Caki2 (cell line): ENCODE measurements at places on chromosomes 11 and 22. TPM values are rescaled to one million over a fixed set of nuclear protein-coding genes. Genes with fewer than 3 reads are reported as not detected.

The TRPM5 gene
- not detected in 2 replicates for total RNA-seq

The IL10RA gene
- total RNA-seq = not detected in 2 replicates

The SNX32 gene
- total RNA-seq = not detected in 2 replicates

The BLID gene
- total RNA-seq = not detected in 2 replicates

The ADAMTS8 gene
- 0.12 and 0.74 TPM in 2 replicates for total RNA-seq

The CXCR5 gene
- not detected in 2 replicates for total RNA-seq

The RAG1 gene
- total RNA-seq = 0.41 TPM in 1 of 2 replicates, not detected in the other

The CDHR5 gene
- not detected in 2 replicates for total RNA-seq

The PAMR1 gene
- total RNA-seq = not detected in 2 replicates

The DPP3 gene
- total RNA-seq = 59.9 and 102 TPM in 2 replicates

The CASP5 gene
- not detected in 2 replicates for total RNA-seq

The PGA5 gene
- not detected in 2 replicates for total RNA-seq

The VPREB1 gene
- not detected in 2 replicates for total RNA-seq

The OR4X2 gene
- total RNA-seq = not detected in 2 replicates

The CDON gene
- 2.2 TPM in 2 replicates for total RNA-seq

DNA sequence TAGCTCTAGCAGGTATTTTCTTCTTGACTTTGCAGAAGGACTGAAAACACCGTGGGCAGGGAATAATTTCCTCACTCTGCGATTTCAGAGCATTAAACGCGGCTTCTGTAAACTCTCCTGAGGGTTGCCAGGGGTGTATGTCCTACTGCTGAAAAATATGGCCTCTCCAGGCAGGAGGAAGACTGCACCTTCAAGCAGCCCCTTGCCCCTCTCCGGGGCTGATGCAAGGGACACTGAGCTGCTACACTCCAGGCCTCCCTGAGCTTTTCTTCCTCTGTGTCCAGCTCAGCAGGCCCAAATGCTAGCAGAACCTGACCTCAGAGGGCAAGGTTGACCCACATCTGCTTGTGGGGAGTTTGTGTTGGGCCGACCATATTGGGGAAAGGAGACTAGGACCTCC lies 2.2 kb downstream of the CD6 start:
- no peak for DNase-seq

- no peak for DNase-seq
Measured at GRCh38 chr11:73945396-73945795, 5.4 kb upstream of the DNAJB13 start.

DNA sequence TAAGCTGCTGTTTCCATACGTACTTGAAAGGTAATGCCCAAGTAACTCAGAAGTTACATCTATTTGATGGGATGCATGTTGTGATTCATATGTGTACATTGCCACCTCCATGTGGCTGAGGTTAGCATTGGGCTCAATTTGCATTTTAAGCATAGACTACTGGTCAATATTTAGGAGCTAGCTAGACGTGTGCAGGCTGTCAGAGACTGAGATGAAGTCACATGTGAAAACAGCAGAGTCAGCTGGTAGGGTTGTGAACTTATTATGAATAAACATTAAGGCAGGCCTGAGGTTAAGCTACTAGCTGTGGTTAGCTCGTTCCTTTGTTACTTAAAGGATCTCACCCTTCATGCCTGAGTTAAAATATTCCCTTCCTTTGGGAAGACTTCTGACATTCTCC lies 114.5 kb upstream of the MTNR1B start:
- no peak for DNase-seq

GRCh38 chr22:20046730-20047129 lies 25.8 kb downstream of the TANGO2 start:
- DNase-seq = no peak

- no peak for DNase-seq
Measured at GRCh38 chr22:33831207-33831606, 89.1 kb downstream of the LARGE1 start.

- DNase-seq = no peak
Measured at GRCh38 chr11:4022669-4023068, 71.9 kb upstream of the RRM1 start.

- no peak for DNase-seq
Measured at GRCh38 chr11:134890446-134890845, 478.4 kb upstream of the B3GAT1 start.

DNA sequence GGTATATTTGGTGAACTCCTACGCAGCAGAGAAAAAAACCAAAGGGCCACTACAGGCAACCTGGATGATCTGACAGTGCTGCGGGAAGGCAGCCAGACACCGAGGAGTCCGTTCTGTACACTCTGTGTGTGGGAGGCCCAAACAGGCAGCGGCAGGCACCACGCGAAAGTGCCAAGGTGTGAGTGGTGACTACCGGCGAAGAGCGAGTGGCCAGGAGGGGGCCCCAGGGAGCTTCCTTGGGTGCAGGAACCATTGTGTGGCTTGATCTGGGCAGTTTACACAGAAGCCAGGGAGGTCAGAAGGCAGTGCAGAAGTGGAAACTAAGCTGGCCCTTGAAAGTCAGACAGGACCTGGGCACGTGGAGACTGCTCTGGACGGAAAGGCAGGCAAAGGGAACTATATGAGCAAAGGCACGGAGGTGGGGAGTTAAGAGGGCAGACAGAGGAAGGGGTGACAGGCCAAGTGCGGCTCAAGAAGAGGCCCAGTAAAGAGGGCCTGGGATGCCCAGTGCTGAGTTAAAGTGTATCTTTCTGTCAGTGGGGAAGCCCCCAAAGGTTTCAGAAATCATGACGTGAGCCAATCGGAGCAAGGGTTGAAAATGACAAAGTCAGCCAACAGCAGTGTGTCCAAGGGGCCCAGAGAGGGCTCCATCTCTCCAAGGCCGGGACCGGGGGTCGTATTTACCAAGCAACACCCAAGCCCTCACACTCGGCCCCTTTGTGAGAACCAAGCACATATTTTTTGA lies 10.6 kb downstream of the TMEM184B start:
- no peak for DNase-seq

DNA sequence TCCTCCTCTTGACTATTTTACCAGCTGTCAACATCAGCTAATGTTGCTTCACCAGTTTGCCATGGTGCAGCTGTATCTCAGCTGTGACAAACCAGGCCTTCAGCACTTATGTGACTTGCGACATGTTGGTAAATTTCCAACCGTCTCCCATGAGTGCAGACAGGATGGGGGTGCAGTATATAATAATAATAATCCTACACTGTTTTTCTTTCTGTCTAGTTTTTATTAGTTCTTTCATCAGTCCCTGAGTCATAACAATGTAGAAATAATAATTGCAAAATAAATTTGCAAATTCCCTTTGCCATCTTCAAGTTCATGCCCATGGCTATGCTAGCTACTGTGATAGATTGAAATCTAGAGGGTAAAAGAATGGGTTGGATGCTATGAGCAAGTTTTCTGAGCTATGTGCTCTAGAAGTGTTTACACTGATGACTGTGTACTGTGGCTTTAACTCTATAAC lies 4.9 kb downstream of the MMP13 start:
- no peak for DNase-seq

DNA sequence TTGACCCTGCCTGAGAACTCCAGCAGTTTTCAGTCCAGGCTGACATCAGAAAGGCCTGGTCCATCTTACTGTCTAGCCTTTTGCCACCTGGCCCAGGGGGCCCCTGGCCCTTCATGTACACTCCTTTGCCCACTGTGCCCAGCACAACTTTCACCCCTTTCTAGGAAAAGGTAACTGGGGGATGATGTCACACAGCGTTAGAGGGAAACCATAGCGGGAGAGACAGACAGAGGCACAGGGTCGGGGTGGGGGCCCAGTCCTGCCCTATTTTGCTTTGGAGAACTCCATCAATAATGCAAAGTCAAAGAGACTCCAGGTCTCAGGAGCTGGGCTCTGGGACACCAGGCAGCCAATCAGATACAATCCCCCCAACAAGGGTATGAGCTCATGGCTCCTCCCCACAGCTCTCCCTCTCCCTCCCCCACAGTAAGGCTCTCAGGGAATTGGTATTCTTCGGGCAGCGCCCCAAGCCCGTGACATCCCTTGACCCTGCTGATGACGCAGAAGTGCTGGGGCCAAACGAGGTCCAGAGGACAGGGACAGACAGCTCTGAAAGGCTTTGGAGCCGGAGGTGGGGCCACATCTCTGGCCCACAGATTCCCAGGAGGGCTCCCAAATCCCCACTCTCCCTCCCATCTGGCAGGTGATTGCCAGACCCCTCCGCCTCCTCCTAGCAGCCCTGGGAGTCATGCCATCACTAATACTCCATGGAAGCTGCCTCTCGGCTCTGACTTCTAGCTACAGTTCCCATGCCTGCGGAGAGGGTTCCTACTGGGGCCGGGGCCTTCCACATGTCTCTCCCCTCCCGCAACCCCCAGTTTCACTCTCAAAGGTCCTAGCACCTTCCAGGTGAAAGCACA lies 5.9 kb downstream of the USP2 start:
- no peak for DNase-seq

GRCh38 chr22:49155770-49156580 lies 671.7 kb downstream of the BRD1 start:
- DNase-seq = no peak

DNA sequence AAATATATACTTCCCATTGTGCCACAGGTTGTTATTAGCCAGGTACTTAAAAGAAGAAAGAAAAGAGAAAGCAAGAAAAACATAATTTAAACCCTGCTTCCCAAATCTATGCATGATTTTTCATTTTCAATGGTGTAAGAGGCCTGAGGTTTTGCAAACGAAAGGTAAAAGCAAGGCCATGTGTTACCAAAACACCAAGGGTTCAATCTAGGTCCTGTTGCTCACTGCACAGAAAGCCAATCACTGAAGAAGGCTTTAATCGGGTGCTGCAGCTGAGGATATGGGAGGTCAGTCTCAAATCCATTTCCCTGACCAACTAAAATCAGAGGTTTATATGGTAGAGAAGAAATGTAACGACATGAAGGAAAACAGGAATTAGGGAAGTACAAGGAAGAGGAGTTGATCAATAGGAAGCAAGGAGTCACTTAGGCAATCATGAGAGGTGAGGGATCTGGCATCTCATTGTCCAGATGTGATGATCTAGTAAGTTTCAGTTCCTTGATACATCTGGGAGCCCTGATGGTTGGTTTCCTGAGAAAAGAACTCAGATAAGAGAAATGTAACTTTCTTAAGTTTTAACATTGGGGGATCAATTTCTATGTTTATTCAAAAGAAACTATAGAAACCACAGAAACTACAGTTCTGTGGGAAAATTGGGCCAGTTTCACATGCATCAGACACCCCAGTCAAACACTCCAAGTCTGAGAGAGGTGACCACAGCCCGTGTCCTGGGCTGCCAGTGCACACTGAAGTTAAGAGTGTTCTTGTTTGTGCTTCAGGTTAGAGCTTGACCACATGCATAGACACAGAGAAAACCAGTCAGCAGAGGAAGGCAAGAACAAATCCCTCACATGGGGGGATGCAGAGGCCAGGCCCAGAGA lies 18.1 kb upstream of the DKK3 start:
- no peak for DNase-seq

DNA sequence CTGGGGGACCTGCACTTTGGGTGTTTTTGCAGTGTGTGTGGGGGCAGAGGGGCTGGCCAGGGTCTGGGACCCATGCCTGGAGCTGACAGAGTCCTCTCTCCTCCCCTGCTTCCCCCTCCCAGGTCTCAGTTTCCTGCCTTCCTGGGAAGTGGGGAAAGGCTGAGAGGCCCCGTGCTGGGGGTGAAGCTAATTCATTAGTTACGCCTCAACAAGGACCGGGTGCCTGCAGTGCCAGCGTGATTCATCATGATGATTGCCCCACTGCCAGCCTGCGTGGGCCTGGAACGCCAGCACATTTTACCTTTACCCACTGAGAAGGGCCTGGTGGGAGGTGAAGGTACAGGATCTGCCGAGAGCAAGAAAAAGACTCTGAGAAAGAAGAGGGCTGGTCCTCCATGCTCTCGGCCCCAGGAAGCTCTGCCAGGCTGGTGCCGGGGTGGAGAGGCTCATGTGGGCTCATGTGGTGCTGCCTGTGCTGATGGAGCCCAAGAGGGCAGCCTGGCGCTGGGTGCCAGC lies 2.9 kb upstream of the LRRC10B start:
- DNase-seq = no peak

DNA sequence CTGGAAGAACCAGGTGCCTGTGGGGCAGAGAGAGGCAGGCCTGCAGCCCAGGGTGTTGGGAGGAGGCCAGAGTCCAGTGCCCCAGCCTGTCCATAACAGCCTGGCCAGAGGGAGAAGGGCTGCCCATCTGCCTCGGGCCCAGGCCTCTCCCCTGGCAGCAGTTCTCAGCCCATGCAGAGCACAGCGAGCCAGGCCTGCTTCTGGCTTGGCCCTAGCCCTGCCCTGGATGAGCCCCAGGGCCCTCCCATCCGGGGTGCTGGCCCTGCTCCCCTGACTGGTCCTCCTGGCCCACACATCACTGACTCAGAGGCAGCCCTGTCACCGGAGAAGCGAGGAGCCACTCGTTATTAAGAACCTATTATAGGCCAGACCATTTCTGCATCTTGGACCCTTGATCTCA lies 19.7 kb upstream of the MYRF start:
- no peak for DNase-seq
